ENCODE measurements at places on chromosomes 12 and 14. TPM values are rescaled to one million over a fixed set of nuclear protein-coding genes. Genes with fewer than 3 reads are reported as not detected.

DNA sequence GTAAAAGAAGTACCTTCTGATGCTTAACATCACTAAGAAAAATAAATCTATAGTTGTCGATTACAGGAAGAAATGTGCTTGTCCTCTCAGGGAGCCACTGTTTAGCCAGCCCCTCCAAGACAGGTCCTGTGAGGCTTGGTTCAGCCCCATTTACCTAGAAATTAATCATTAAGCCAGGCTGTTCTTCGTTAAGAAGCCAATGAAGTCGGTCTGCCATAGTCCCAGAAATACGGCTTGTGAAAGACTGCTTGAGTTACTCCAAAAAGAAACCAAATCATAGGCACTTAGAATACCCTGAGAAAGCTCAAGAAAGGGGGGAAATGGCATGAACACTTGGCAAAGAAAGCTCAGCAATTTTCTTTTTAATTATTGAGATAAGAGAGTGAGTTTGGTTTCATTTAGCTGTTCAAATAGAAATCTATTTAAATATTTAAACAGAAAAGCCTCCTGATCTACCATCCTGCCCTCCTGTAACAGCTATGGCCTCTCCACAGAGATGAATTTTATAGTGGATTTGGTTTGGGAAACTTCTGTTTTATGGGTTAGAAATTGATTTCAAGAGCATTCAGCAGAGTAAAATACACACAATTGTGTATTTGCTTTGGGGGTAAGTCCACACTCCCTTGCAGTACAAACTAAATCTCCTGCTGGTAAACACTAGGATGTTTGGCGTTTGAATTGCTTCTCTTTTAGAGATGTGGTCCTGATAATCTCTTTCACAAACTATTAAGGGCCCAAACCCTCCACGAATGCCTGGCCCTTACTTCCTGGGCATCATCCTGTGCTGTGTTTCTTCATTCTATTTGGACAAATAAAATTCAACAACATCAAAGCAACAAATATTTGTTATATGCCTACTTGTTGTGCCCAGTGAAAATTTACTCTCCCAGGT is 234.4 kb downstream of the SEC23A start:
- H3K36me3 ChIP-seq: peaks cover 2% of the 10 kb centered on the region
- H3K27me3 ChIP-seq: peaks cover 2% of the 10 kb centered on the region
- peaks cover 19% of the 10 kb centered on the region for H3K4me1 ChIP-seq
- H3K27ac ChIP-seq: no peak overlapping the region
- H3K4me3 ChIP-seq: no peak overlapping the region

The GZMH gene
- total RNA-seq: not detected

The OR4Q2 gene
- total RNA-seq: not detected

The FGF6 gene
- total RNA-seq: not detected

DNA sequence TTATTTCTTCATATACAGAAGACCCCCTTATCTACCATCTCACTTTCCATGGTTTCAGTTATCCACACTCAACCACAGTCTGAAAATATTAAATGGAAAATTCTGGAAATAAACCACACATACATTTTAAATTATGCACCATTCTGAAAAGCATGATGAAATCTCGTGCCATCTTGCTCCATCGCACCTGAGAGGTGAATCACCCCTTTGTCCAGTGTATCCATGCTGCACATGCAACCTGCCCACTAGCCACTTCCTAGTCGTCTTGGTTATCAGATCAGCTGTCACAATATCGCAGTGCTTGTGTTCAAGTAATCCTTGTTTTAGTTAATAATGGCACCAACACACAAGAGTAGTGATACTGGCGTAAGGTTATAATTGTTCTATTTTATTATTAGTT is 145.7 kb downstream of the C12orf42 start:
- no peaks in the 10 kb centered on the region for H3K36me3 ChIP-seq
- no peaks in the 10 kb centered on the region for H3K27me3 ChIP-seq
- 0 out of 2 replicates have a peak, but pooled peaks cover 3% of the 10 kb centered on the region for H3K4me1 ChIP-seq
- no peak overlapping the region for H3K4me3 ChIP-seq
- H3K27ac ChIP-seq: no peak overlapping the region

DNA sequence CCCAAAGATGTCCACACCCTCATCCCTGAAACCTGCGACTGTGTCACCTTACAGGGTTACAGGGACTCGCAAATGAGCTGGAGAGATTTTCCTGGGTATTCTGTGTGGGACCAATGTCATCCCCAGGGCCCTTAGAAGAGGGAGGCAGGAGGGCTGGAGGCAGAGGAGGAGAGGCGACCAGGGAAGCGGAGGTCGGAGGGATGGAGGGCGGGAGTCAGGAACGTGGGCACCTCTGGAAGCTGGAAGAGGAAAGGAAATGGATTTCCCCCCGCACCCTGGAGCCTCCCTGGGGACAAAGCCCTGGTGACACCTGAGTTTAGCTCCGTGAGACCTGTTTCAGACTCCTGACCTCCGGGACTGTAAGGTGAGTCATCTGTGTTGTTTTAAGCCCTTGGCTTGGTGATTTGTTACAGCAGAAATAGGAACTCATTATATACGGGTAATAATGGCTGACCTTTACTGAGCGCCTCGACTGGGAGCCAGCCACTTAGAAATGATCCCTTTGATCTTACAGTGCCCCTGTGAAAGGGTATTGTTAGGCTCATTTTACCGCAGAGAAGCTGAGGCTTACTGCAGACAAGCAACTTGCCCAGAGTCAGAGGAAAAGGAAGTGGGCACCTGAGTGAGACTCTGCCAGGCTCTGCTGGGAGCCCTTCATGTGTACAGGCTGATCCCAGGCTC is 29.3 kb upstream of the FZD10 start:
- DNase-seq: no peak
- H3K27me3 ChIP-seq: peaks cover 50% of the 10 kb centered on the region
- peaks cover 55% of the 10 kb centered on the region for H3K36me3 ChIP-seq
- H3K4me3 ChIP-seq: no peak overlapping the region
- H3K4me1 ChIP-seq: peaks cover 16% of the 10 kb centered on the region

DNA sequence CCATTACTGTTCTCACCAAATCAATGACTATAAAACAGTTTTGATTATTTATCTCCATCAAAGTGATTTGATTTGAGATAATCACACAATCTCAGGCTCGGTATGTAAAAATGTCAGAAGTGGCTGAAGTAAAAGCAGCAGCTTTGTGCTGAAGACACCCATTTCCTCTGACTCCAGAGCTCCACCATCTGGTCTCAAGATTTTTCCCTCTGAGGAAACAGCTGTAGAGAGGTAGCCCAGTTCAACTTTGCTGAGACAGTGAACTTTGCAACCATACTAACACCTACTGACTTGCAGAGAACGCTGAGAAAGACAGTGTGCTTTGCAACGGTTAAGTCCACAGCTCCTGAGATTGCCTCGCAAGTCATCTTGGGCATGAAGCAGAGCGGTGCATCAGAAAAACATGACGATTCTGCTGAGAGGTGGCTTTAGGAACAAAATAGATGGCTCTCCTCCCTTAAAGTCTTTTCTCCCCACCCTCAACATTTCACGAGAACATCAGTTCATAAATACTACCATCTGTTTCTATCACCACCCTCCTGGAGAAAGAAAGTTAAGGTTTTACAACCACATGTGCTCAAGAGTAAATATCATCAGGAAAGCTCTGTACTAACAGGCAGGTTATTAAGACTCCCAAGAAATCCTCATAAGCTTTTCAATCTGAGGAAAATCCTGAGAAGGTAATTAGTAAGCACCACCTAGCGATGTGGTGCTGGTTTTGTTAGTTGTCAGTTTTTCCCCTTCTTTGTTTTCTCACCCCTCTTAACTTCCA is 34.8 kb downstream of the HIGD1C start:
- peaks cover 4% of the 10 kb centered on the region for H3K4me1 ChIP-seq
- peaks cover 31% of the 10 kb centered on the region for H3K36me3 ChIP-seq
- H3K27me3 ChIP-seq: no peaks in the 10 kb centered on the region
- no peak overlapping the region for H3K4me3 ChIP-seq
- peak; percentile 21 for DNase-seq

GRCh38 chr12:80087486-80088213 is 11.7 kb upstream of the OTOGL start:
- H3K27ac ChIP-seq: no peak overlapping the region
- H3K4me3 ChIP-seq: no peak overlapping the region
- peaks cover under 1% of the 10 kb centered on the region for H3K36me3 ChIP-seq
- no peak for DNase-seq

DNA sequence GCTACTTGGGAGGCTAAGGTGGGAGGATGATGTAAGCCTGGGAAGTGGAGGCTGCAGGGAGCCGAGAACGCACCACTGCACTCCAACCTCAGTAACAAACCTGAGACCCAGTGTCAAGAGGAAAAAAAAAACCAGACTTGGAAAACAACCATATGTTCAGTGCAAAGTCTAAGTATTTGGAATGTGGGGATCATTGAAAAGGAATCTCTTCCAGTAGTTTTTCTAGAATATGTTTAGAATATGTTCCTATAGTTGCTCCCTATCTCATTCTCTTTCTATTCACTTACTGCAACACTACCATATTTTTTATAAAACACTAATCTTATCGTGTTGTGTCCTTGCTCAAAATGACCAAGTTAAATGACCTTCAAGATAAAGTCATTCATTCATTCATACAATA is 423.5 kb upstream of the SOX5 start:
- H3K4me1 ChIP-seq: peaks cover 10% of the 10 kb centered on the region
- H3K36me3 ChIP-seq: no peaks in the 10 kb centered on the region
- DNase-seq: no peak
- H3K4me3 ChIP-seq: no peak overlapping the region

- peaks cover 3% of the 10 kb centered on the region for H3K4me1 ChIP-seq
- no peak for DNase-seq
- H3K36me3 ChIP-seq: peaks cover 3% of the 10 kb centered on the region
- H3K4me3 ChIP-seq: no peak overlapping the region
- H3K27ac ChIP-seq: no peak overlapping the region
- no peaks in the 10 kb centered on the region for H3K27me3 ChIP-seq
Measured at GRCh38 chr14:47993883-47994282, 318.5 kb upstream of the MDGA2 start.

- no peaks in the 10 kb centered on the region for H3K36me3 ChIP-seq
- peak; percentile 25 for DNase-seq
- H3K4me3 ChIP-seq: peak overlapping the region; percentile 80
- H3K27ac ChIP-seq: no peak overlapping the region
Measured at GRCh38 chr12:42590330-42590934, 886 bp upstream of the PRICKLE1 start.

The CCDC38 gene
- 0.07 TPM for total RNA-seq

GRCh38 chr12:99053616-99054362 is 408.7 kb downstream of the APAF1 start:
- H3K27ac ChIP-seq: no peak overlapping the region
- H3K36me3 ChIP-seq: no peaks in the 10 kb centered on the region
- no peak for DNase-seq
- H3K4me3 ChIP-seq: no peak overlapping the region
- no peaks in the 10 kb centered on the region for H3K4me1 ChIP-seq

The MYH6 gene
- 0.09 TPM for total RNA-seq

The ACOT6 gene
- total RNA-seq: 0.13 TPM

DNA sequence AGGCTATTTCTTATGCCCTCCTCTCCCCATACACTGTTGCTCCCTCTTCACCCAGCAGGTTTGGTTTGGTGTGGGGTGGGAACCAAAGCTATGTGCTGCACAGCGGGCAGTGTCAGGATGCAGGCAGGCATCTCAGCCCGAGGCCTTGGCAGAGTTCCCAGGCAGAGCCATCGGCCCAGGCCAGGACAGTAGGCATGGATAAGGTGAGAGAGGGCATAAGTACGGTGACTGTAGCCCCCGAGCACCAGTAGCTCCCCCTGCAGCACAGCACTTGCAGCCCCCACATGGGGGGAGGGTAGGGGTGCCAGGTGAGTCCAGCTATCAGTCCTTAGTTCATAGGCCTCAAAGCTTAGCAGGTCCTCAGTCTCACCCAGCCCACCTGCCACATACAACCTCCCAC is 7.2 kb downstream of the KLHL33 start:
- H3K27ac ChIP-seq: no peak overlapping the region
- no peak for DNase-seq
- peaks cover 10% of the 10 kb centered on the region for H3K4me1 ChIP-seq
- peaks cover 2% of the 10 kb centered on the region for H3K27me3 ChIP-seq
- H3K36me3 ChIP-seq: no peaks in the 10 kb centered on the region
- no peak overlapping the region for H3K4me3 ChIP-seq

- no peak for DNase-seq
- no peak overlapping the region for H3K27ac ChIP-seq
- H3K27me3 ChIP-seq: no peaks in the 10 kb centered on the region
- H3K4me1 ChIP-seq: peaks cover 14% of the 10 kb centered on the region
- H3K4me3 ChIP-seq: no peak overlapping the region
Measured at GRCh38 chr12:25734529-25735180, 181.6 kb upstream of the LMNTD1 start.

GRCh38 chr12:32548691-32549281 is 130.3 kb upstream of the DNM1L start:
- H3K36me3 ChIP-seq: 0 out of 2 replicates have a peak, but pooled peaks cover 3% of the 10 kb centered on the region
- H3K4me3 ChIP-seq: no peak overlapping the region
- no peak for DNase-seq
- peaks cover 42% of the 10 kb centered on the region for H3K4me1 ChIP-seq

The OR2AP1 gene
- not detected for total RNA-seq

DNA sequence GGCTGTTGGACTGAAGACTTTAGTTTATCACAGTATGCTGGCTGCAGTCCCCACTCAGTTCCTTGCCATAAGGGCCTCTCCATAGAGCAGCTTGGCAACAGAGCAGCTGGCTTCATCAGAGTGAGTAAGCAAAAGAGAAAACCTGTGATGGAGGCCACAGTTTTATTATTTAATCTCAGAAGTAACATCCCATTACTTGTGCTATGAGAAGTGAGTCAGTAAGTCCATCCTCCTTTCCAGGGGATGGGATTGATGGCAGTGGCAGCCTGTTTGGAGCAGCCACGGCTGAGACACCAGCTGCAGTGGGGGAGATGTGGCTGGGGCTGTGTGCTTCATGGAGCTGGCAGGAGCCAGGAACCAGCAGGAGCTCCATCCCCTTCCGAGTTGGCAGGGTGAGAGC is 138.5 kb upstream of the SRRM4 start:
- no peak overlapping the region for H3K27ac ChIP-seq
- H3K36me3 ChIP-seq: no peaks in the 10 kb centered on the region
- DNase-seq: no peak
- H3K4me3 ChIP-seq: no peak overlapping the region
- peaks cover 2% of the 10 kb centered on the region for H3K27me3 ChIP-seq
- no peaks in the 10 kb centered on the region for H3K4me1 ChIP-seq

DNA sequence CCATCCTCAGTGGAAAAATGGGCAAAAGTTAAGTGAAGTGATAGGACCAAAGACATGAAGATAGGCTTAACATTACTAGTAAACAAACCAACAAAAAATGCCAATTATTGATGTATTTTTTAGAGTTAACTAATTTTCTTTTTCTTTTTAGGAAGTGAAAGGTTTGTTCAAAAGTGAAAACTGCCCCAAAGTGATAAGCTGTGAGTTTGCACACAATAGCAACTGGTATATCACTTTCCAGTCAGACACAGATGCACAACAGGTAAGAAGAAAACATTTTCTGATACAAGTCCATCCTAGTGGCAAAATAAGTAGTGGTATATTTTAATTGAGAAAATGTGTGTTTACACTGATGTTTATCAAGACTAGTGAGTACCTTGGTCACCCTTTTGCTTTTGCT is 39.6 kb downstream of the LARP4 start:
- H3K36me3 ChIP-seq: peaks cover 88% of the 10 kb centered on the region
- H3K27ac ChIP-seq: no peak overlapping the region
- H3K4me1 ChIP-seq: no peaks in the 10 kb centered on the region
- DNase-seq: no peak
- no peak overlapping the region for H3K4me3 ChIP-seq

The CIROP gene
- 0.07 TPM for total RNA-seq

The CLEC1B gene
- not detected for total RNA-seq

GRCh38 chr12:67966560-67966959 is 22.7 kb upstream of the IFNG-AS1 start:
- H3K27ac ChIP-seq: no peak overlapping the region
- no peak overlapping the region for H3K4me3 ChIP-seq
- no peaks in the 10 kb centered on the region for H3K4me1 ChIP-seq
- no peaks in the 10 kb centered on the region for H3K27me3 ChIP-seq
- DNase-seq: no peak

The SLC17A8 gene
- 0.26 TPM for total RNA-seq

The OR6C2 gene
- not detected for total RNA-seq

Measured in WTC11 (cell line).